Activated naive CD4-positive, alpha-beta T cell (primary cell): ENCODE measurements at places on chromosomes 3 and 15.

DNA sequence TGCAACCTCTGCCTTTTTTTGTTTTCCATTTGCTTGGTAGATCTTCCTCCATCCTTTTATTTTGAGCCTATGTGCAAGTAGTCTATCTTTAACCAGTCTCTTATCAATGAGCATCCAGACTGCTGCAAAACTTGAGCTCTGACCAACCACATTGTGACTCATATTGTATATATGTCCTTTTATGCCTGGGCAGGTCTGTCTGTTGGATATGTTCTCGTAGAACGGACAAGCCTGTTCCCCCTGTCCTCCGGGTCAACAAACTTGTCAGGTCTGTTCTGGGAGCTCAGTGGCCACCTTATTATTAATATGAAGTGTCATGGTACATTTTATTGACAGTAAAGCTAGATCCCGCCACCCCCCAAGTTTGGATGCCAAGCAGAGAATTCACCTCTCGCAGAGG, 252.9 kb upstream of the ST8SIA2 start:
- no peak for DNase-seq

DNA sequence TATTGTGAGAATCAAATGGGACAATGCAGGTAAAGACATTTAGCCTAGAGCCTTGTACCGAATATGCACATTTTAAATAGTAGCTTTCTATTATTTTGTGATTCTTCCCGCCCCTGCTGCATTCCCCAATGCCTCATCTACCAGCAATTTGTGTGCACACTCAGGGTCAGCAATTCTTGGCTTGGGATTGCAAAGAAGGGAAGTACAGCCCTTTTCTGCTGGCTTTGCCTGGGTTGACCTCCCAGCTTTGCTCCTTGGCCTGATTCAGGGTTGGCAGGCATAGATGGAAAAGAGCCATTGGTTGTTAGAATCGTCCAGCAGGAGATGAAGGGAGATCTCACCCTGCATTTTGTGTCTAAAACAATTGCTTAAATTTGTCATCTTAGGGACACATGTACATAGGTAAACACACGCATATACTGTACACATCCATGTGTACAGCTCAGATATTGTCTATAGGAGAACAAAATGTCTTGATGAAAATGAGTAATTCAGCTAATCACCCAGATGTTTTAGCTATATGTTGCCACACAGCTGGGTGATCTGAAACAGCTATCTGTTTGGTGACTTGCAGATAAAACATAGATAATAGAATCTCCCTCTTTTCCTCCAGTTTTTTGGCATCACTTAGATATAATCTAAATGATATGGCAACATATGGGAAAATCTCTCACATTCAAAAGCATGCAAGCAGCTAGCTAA, 340.9 kb upstream of the TBL1XR1 start:
- DNase-seq: no peak

- no peak for DNase-seq
Measured at GRCh38 chr3:49476563-49476962, 6.5 kb downstream of the DAG1 start.

- no peak for DNase-seq
Measured at GRCh38 chr3:120764206-120764605, 21.7 kb downstream of the GTF2E1 start.

GRCh38 chr3:152942366-152942765, 107.4 kb downstream of the P2RY1 start:
- DNase-seq: no peak

- no peak for DNase-seq
Measured at GRCh38 chr3:177777699-177778098, 580.4 kb upstream of the TBL1XR1 start.

DNA sequence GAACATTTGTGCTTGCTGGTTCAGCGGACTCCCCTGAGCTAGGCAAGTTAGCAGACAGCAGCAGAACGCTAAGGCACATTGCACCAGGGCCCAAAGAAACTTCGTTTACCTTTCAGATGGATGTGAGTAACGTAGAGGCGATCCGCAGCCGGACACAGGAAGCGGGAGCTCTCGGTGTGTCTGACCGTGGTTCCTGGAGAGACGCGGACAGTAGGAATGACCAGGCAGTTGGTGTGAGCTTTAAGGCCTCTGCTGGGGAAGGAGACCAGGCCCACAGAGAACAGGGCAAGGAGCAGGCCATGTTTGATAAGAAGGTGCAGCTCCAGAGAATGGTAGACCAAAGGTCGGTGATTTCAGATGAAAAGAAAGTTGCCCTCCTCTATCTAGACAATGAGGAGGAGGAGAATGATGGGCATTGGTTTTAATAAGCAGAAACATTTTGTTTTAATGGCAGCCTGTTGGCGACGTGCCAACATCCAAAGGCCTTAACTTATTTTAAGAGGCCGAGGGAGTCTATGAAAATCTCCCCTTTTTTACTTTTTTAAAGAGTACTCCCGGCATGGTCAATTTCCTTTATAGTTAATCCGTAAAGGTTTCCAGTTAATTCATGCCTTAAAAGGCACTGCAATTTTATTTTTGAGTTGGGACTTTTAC, 27.9 kb downstream of the SYNM start:
- no peak for DNase-seq

DNA sequence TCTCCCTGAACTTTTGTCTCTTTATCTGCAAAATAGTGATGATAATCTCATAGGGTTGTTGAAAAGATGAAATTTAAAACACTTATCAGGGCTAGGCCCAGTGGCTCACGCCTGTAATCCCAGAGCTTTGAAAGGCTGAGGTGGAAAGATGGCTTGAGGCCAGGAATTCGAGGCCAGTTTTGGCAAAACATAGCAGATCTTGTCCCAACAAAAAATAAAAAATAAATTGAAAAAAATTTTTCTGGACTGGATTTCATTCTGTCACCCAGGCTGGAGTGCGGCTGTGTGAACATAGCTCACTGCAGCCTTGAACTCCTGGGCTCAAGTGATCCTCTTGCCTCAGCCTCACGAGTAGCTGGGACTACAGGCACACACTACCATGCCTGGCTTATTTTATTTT, 29.6 kb downstream of the LMLN start:
- DNase-seq: no peak

DNA sequence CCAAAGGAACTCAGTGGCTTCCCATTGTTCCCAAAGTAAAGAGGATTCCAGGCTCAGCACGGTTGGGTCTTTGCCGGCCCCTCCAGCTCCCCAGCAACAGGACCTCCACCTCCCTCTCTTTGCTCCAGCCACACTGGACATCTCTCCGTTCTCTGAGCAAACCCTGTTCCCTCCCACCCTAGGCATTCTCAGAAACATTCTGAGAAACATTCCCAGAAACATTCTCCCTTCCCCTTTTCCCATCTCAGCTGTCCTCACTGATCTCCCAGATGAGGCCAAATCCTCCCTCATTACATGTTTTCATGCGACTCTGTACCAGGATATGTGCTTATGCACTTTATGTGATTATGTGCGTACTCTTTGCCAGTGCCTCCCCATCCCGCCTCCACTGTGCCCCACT, 14.1 kb downstream of the CCDC33 start:
- DNase-seq: no peak

DNA sequence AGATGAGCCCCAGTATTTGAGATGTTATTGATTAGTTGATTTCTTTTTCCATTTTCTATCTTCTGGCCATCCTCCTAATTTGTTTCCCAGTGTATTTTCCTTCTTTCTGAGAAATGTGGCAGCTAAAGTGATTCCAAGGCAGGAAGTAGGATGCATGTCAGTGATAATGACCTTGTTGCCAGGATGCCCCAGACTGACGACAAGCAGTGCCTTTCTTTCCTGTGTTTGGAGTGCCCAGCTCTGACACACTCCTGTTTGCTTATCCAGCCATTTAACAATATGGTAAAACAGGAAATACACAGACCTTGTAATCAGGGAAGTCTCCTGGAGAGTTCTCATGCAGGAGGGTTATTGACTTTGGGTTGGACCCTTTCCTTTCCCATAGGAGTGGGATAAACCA, 20.4 kb downstream of the TMOD2 start:
- no peak for DNase-seq

DNA sequence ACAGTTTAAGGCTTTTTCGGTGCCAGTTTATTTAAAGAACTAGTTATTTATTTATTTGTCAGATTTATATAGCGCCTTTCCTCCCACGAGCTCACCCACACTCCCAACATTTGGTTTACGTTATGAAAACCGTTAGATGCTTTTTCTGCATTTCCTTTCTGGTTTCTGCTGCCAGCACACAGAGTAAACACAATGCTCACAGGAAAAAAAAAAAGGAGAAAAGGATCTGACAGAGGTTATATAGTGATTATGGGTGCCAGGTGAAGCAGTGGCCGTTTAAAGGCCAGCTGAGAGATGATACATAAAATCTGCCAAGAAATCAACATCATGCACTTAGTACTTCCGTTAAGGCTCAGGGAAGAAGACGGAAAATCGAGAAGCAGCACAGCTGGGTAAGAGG, 37.9 kb downstream of the ETV5 start:
- no peak for DNase-seq

DNA sequence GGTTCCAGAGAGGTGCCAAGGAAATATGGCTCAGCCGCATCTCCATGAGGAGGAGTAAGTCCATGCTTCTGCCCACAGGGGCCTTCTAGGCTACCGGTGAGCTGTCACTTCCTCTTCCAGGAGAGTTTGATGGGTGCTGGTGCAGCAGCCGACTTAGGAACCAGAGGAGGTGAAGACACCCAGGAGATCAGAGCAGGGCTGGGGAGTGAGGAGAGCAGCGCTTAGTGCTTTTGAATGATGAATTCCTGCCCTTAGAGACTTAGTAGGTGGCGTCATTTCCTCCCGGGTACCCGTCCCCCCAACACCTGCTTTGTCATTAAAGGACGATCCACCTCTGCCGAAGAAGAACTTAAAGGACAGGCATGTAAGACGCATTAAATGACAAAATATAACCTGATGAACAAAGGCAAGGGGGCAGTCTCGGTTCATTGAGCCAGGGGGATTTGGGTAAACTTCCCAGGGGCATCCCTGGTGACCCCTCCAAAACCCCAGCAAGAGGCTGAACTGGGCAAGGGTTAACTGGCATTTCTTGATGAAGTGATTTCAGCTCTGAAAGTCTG, 67.6 kb downstream of the HES1 start:
- no peak for DNase-seq

DNA sequence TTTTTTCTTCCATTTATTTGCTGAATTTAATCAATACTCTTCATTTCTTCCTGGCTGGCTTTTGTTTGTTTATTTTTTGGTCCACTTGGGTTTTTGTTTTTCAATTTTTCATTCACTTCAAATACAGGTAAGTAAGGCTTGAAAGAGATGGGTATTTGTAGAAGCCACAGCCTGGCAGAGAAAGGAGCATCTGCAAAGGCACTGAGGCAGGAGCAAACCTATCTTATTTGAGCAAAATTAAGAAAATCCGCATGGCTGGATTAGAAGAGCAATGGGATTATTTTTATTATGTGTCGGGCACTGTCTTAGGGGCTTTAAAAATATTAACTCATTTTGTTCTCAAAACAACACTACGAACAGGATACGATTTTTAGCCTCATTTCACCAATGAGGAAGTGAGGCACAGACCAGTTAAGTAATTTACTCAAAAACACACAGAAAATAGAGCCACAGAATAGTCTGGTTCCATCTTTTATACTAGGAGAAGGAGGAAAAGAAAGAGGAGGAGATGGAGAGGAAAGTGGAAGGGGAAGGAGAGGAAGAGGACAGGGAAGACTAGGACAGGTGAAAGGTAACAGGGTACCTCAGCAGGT, 35.1 kb upstream of the CCDC80 start:
- no peak for DNase-seq
